Thyroid gland (tissue), 4 donors: ENCODE measurements at places on chromosomes 13 and 19. TPM values are rescaled to one million over a fixed set of nuclear protein-coding genes. Genes with fewer than 3 reads are reported as not detected.

Gene ZNF506
- 112 TPM for total RNA-seq

Gene ZNF534
- 0.50 TPM for total RNA-seq

Gene CRX
- total RNA-seq: not detected

Gene PGLYRP2
- total RNA-seq: not detected

Gene IGLON5
- 0.54 TPM for total RNA-seq

Gene CYP4F8
- not detected for total RNA-seq
